ENCODE measurements at places on chromosomes 7 and 10.

DNA sequence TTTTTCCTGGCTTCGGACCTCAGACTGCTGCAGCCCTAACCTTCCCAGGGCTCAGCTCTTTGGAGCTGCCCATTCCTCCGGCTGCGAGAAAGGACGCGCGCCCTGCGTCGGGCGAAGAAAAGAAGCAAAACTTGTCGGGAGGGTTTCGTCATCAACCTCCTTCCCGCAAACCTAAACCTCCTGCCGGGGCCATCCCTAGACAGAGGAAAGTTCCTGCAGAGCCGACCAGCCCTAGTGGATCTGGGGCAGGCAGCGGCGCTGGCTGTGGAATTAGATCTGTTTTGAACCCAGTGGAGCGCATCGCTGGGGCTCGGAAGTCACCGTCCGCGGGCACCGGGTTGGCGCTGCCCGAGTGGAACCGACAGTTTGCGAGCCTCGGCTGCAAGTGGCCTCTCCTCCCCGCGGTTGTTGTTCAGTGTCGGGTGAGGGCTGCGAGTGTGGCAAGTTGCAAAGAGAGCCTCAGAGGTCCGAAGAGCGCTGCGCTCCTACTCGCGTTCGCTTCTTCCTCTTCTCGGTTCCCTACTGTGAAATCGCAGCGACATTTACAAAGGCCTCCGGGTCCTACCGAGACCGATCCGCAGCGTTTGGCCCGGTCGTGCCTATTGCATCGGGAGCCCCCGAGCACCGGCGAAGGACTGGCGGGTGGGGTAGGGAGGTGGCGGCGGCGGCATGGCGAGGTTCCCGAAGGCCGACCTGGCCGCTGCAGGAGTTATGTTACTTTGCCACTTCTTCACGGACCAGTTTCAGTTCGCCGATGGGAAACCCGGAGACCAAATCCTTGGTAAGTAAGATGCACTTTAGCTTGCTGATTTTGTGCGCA is at the start of gene PLXDC2:
PLXDC2 (plus strand) TSS at position 22 of the 820 bp plus-strand sequence.
- no peak for DNase-seq

DNA sequence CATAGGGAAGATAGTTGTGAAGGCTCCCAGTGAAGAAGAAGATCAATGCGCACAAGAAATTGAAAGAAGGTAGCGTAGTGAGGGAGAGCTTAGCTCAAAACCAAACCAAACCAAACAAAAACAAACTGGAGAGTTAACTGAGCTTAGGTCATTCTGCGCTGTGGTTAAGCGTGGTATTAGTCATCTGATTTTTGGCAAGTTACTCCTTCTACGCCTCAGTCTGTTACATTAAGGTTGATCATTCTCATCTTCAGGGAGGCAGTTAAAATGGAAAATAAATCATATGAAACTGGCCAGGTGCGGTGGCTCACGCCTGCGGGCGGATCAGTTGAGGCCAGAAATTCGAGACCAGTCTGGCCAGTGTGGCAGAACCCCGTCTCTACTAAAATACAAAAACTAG is 259.7 kb downstream of the EXOC4 start:
- no peak for DNase-seq

GRCh38 chr10:125296598-125296997 is 136.2 kb upstream of the CTBP2 start:
- no peak for DNase-seq

GRCh38 chr10:120039046-120039445 is 146.5 kb downstream of the SEC23IP start:
- no peak for DNase-seq

DNA sequence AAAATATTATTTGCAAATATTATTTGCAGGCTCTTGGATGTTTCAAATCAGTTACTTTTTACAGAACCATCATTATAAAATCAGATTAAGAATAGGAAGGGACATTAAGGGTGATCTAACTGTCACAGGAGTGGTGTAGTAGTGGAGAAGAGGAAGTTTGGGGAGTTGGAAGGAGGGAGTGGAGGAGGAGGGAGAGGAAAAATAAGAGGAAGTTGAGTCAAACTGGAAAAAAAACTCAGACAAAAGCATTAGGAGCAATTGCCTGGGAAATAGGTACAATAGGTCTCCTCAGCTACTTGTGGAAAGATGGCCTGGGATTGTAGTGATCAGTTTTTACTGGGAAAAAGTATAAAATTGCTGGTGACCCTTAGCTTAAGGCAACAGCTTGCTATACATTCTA is 77.7 kb upstream of the GPR37 start:
- DNase-seq, result no peak

GRCh38 chr7:73899731-73900142 is 38.8 kb downstream of the TMEM270 start:
- no peak for DNase-seq

DNA sequence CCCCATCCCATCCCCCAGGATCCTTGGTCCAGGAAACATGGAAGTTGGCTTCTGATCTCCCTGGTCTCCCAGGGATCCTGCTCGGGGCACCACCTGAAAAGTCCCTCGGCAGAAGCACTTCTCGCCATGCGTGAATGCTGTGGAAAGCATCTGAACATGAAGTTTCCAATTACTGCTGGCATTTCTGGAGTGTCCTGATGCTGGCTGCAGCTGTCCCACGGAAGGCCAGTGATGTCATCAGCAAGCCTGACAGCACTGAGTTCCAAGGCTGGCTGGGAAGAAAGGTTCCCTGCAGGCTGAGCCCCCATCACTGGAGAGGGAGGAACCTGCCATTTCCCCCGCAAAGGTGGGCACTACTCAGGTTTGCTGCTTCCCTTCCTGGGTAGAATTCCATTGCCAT is 71.4 kb downstream of the KCNMA1 start:
- DNase-seq, result no peak

DNA sequence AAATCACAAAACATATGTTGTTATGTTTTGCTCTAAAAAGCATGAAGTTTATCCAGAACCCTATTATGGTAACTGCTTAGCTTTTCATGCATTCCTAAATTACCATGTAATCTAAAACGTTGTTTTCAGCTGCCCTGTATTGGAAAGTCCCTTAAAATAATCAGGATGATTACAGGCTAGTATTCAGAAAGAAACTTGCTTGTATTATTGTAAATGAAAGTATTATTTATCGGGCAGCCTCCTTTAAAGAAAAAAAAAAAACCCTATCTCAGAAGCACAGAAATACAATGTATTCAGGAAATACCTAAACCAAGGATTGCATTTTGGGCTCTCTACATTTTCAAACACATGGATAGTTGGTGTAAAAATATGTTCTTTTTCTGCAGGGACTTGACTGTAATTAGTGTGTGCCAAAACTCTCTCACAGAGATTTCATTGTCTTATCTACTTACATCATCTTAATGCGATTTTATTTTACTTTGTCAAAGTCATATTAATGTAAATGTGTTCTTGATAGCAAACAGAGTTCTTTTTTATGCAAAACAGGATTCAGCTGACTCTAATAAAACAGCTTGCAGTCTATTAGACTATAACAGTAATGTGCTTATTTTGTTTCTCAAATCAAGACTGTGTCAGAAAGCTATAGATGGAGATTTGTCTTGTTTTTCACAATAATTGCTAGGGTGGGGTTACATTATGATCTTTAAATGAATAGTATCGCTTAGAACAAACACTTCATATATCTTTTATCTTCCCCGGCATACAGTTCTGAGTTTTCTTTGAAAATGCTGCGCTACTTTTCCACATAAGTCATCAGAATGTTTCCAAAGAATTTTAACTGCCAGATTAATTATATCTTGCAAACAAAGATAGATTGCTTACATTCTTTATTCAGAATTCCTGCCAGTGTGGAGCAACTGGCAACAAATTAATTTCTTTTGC is 65.3 kb upstream of the ARID5B start:
- no peak for DNase-seq

DNA sequence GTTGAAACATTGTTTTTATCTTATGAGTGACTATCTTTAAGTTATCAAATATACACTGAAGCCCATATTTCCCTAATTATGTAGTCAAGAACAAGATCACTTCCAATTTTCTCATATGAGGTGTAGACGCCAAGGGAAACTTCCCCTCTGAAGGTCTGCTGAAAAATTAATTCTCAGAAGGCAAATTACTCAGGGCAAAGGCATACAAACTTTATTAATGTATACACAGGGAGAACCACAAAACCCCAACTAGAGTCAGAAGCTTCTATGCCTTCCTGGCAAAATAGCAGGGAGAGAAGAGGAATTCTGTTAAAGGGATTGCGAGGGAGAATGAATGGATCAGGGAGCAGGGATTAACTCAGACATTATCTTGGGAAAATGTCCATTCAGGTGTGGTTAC is 83.4 kb downstream of the DOCK4 start:
- DNase-seq, result no peak

DNA sequence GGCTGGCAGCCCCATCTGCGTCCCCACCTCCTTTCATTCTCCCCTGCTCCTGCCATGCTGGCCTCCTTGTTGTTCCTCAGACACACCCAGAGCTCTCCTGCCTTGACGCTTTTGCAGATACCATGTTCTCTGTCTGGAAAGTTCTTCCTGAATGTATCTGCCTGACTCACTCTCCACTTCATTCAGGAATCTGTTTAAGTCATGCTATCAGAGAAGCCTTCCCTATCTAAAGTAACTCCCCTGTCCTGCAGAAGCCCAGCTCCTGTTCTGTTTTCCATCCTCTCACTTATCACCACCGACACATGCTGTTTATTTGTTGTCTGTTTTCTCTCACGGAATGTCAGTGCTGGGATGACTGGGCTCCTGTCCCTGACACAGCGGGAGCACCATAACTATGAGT is 82.0 kb downstream of the AFAP1L2 start:
- no peak for DNase-seq

- DNase-seq, result no peak
These were observed 13.4 kb upstream of the OR2A5 start for GRCh38 chr7:144035385-144035784.

DNA sequence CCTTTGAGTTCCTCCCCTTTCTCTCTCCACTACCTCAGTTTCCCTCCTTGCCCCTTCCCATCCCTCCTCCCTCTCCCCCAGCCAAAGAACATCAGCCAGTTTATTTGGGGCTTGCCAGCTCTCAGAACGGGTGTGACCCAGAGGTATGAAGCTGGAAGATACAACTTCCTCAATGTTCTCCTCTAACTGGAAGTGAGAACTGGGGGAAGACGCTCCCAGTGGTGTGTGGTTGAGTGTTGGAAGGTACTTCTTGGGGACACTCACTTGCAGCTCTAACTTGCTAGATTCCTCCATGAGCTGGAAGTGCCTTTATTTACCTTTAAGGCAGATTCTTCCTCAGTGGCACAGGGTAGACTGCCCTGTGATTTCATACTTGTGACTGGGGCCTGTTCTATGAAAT is 110.5 kb upstream of the HABP2 start:
- no peak for DNase-seq

- no peak for DNase-seq
These were observed 79.6 kb upstream of the RET start for GRCh38 chr10:42997151-42997848.

DNA sequence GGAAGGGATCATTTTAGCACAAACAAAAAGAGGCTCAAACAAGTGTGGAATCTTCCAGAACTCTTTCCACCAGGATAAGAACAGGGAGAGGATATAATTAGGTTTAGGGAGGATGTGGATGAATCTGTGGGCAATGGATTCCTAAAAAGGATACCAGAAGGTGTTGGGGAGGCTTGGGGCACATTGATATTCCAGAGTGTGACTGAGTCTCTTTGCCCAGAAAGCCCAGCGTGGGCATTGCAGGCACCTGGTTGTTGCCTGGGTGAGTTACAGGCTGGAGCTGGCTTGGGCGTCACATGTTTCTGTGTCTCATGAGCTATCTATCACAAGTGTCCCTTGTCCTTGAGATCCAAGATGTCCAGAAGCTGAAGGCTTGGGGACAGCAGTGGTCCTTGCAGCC is 3.3 kb downstream of the COL26A1 start:
- DNase-seq, result no peak

GRCh38 chr10:64708884-64709681 is 1187.9 kb downstream of the REEP3 start:
- DNase-seq, result no peak

- no peak for DNase-seq
These were observed 64.4 kb downstream of the SUGCT start for GRCh38 chr7:40199076-40199802.

GRCh38 chr7:75880242-75880641 is 1.4 kb downstream of the RHBDD2 start:
- no peak for DNase-seq

GRCh38 chr7:25368599-25369201 is 140.4 kb upstream of the NPVF start:
- no peak for DNase-seq

GRCh38 chr10:55628260-55628701 is 732.8 kb downstream of the ZWINT start:
- no peak for DNase-seq
